ENCODE measurements at places on chromosomes 3 and 15.

DNA sequence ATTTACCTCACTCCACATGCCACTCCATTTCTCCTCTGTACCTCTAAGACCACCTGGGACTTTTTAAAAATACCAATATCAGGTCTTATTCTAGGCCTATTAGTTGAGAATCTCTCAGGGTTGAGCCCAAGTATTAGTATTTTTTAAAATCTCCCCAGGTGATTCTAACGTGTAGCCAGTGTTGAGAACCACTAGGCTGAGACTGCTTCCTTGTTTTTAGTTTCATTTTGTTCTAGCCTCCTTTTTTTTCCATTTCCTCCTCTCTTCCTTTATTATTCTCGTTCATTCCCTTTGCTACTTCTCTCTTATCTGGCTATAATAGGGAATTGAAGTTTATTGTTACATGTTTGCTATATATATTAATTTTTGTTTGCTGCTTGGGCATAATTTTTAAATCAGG is 217.8 kb upstream of the CD96 start:
- no peak for DNase-seq

- no peak for DNase-seq
Measured at GRCh38 chr3:107441617-107442016, 64.4 kb downstream of the CCDC54 start.

DNA sequence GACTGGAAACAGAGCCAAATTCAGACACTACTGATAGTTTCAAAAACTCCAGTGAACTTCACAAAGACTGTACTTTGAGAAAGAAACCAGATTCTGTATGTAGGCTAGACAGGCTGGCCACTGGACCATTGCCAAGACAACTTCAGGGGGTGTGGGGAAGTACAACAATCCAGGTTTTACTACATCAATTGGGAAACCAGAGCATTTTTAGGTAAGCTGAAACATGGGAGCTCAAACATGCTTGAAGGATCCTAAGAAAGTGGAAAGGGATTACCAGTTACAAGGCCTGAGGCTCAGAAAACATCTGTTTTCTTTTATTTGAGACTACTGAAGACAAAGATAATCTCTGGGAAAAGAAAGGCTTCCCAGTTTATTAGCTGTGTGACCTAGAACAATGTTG is 26.9 kb upstream of the ZNF280D start:
- no peak for DNase-seq

- no peak for DNase-seq
Measured at GRCh38 chr3:152823781-152824180, 11.2 kb upstream of the P2RY1 start.

DNA sequence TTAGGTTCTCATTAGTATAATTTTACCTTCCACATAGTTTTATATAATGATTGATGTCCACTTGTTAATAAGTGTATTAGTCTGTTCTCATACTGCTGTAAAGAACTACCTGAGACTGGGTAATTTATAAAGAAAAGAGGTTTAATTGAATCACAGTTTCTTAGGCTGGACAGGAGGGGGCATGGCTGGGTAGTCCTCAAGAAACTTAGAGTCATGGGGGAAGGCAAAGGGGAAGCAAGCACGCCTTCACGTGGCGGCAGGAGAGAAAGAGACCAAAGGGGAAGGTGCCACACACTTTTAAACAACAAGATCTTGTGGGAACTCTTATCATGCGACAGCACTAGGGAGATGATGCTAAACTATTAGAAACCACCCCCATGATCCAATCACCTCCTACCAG is 19.2 kb downstream of the DZIP3 start:
- DNase-seq, result no peak

All from GM12891 (cell line).